ENCODE measurements at places on chromosomes 6 and 20.
A peak's percentile ranks its signal among the peaks of the same experiment; 100 is the strongest.

- DNase-seq = no peak
These were observed 240.1 kb downstream of the KCNQ5 start for GRCh38 chr6:72861935-72862432.

DNA sequence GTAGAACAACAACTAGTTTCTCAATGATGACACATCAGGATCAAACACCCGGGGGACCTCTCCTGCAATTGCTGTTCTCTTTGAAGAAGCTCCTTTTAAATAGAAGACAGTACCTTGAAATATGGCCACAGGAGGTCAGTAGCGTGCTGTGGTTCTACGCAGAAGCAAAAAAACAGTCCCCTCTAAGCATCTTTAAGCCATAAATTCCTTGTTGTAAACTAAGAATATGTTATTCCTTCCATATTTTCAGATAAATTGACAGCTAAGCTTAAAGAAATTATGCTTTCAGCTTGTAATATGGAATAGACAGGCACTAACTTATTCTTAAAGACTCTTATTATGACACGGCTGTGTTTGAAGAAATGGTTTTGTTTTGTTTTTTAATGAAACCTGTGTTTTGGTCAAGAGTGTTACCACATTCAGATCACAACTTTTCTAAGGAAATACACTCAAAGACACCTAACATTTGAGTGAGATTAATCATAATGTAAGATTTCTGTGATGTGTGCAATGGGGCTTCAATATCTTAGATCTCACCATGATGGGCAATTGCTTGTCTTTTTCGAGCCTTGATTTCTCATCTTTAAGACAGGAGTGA lies 49.7 kb upstream of the IL20RA start:
- DNase-seq = peak; percentile 81

- no peak for DNase-seq
These were observed 73.2 kb downstream of the VGLL2 start for GRCh38 chr6:117338567-117338966.

DNA sequence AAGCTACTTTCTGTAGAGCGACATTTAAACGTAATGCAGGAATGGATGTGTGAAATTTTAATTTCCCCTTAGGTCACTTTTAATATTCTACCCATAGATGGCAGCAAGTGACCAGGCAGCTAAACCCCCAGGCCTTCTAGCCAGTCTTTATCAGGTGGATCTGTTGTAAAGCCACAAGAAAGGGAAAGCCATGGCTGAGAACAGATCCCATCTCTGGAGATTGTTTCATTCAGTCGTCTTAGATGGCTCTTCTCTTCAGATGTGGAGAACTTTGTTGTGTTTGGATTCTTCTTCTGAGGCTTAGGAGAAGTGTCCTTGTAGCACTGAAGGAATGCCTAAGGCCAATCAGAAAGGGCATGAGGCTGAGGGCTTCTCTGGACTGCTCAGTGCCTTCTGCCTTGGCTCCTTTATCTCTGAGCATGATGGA lies 15.8 kb upstream of the RNF182 start:
- peak; percentile 75 for DNase-seq

DNA sequence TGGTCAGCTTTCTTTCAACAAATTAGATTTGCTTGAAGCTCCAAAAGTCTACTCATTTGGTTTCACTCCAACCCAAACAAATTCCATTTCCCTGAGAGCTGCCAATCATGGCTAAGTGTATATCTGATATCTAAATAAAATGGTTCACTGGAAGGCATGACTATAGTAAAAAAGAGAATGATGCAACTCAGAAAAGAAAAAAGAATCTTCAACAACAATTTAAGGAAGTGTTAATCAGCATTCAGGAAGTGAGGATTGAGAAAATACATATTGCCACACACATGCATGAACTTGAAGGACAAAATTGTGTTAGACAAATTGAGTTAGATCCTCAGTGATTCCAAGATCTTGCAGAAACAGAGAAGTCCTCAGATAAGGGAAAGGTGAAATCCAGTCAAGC lies 972.9 kb upstream of the FLRT3 start:
- no peak for DNase-seq
